ENCODE measurements at places on chromosomes 13 and 19.

GRCh38 chr19:53311044-53311443 lies 22.5 kb upstream of the ZNF845 start:
- DNase-seq, result no peak

- DNase-seq, result no peak
Observed at GRCh38 chr13:51912511-51913225, 50.9 kb downstream of the CCDC70 start.

GRCh38 chr19:10374931-10375330 lies 5.4 kb downstream of the TYK2 start:
- no peak for DNase-seq

GRCh38 chr13:31046711-31047279 lies 114.3 kb downstream of the TEX26 start:
- no peak for DNase-seq

DNA sequence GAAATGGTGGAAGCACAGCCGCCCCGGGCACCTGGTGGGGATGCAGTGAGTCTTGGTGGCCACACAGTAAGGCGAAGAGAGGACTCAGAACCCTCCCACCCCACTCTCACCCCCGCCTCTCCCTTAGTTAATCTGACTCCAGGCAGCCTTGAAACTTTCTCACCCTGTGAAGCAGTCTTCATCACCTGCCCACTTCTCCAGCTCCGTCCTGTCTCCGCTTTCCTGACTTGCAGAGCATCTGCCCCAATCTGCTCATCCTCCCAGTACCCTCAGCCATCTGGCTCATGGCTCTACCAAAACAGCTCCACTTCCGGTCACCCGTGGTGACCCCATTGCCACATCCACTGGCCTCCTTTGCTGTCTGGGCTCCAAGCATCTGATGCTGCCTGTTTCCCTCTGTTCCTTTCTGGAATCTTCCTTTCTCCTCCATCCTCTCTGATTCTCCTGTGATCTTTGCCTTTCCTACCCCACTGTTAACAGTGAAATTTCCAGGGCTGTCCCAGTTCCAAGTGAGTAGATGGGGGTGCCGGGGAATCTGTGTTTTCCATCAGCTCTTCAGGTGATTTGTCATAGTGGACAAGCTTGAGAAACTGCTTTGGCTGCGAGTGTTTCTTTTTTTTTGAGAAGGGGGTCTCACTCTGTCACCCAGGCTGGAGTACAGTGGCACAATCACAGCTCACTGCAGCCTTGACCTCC lies 4.3 kb downstream of the USF2 start:
- no peak for DNase-seq

GRCh38 chr13:41408121-41408520 lies 49.2 kb upstream of the RGCC start:
- DNase-seq, result no peak

GRCh38 chr13:46799139-46799538 lies 2.2 kb upstream of the ESD start:
- no peak for DNase-seq

DNA sequence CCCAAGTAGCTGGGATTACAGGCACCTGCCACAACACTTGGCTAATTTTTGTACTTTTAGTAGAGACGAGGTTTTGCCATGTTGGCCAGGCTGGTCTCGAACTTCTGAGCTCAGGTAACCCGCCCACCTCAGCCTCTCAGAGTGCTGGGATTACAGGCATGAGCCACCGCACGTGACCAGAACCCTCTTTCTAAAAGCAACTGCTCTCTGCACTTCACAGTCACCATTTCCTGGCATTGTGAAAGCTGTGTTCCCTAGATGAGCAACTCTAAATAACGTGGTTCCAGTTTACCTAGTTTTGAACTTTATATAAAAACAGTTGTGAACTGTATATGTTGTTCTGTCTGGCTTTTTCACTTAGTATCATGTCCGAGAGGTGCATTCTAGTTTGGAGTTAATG lies 152.9 kb downstream of the SIPA1L3 start:
- DNase-seq, result no peak

DNA sequence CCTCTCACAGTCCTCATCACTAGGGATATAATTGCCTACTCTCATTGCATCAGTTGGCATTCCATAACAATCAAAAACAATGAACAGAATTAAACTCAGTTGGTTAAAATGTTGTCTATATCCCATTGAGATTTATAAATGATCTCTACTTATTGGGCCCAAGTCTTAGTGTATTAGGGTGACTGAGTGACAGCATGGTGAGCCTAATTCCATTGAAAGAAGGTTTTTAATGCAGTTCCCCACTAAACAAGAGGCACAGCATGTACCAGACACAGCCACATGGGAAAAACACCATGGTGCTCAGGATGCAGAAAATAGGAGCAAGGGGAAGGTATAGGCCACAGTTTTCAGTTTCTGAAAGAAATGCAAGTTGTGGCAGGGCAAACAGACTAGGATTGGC lies 208.4 kb downstream of the RFC3 start:
- no peak for DNase-seq

GRCh38 chr13:46267166-46267565 lies 55.4 kb downstream of the LRRC63 start:
- DNase-seq, result no peak

DNA sequence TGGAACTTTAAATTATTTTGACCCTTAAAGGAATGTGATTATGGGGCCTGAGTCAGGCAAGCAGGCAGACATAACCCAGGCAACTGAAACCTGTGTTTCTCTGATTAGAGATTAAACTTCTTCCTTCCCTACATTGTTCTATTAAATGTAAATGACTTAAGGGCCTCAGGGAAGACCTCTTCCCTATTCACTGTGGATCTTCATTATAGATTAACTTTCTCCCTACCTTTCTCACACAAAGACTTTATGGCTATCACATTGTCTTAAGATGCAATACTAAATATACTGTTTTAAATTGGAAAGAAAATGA lies 8.8 kb upstream of the METTL21C start:
- DNase-seq, result no peak

- DNase-seq, result no peak
Observed at GRCh38 chr13:43363156-43363953, 340.0 kb downstream of the DNAJC15 start.

GRCh38 chr13:111572956-111573761 lies 252.7 kb downstream of the TEX29 start:
- no peak for DNase-seq

DNA sequence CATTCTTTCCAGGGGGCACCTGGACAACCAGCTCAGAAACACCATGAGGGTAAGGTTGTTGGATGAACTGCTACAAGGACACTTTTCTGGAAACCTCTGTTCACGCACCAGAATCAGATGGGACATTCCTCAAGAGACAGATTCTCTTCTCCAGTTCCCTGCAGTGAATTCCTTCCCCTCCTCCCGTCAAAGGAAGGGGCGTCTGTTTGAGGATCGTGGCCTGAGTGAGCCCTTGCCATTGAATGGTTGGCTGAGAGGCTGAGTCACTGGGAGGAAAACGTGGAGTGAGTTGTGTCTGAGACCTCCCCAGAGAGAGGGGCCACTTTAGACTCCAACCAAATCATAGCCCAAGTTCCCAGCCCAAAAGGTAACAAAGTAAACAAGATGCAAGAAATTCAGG lies 79.4 kb upstream of the ZNF507 start:
- DNase-seq, result no peak

- DNase-seq, result peak; percentile 33
Observed at GRCh38 chr19:44643605-44644401, at the start of gene PVR. Gene PVR, plus strand, starts transcription at chr19:44643910. Its CDS starts 187 bp downstream, at chr19:44644097.

DNA sequence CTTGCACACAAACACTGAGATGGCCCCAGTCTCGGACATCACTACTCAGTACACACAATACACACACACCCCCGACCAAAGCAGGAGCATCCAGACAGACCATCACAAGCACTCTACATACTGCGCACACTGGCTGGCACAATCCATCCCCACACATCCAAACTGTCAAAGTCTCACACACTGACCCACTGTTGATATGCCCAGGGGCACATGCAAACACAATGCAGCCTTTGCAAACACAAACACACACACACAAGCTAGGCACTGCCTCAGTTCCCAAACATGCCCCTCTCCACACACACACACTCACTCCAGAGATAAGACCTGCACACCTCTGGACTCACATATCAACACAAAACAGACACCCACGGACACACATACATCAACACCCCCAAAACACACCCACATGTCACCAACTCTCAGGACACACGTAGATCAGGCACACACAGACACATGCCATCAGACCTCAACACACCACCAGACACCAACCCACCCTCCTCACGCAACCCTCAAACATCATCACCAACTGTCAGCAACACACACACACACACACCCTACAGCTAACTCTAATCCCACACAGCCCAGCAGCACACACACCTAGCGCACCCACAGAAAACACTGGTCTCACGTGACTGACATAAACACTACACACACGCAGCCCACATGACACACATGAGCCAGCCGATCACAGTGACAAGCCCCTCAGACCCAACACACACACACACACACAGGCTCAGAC lies 1.9 kb downstream of the BBC3 start:
- DNase-seq, result no peak

- no peak for DNase-seq
Observed at GRCh38 chr13:96273196-96273595, 183.3 kb downstream of the HS6ST3 start.

DNA sequence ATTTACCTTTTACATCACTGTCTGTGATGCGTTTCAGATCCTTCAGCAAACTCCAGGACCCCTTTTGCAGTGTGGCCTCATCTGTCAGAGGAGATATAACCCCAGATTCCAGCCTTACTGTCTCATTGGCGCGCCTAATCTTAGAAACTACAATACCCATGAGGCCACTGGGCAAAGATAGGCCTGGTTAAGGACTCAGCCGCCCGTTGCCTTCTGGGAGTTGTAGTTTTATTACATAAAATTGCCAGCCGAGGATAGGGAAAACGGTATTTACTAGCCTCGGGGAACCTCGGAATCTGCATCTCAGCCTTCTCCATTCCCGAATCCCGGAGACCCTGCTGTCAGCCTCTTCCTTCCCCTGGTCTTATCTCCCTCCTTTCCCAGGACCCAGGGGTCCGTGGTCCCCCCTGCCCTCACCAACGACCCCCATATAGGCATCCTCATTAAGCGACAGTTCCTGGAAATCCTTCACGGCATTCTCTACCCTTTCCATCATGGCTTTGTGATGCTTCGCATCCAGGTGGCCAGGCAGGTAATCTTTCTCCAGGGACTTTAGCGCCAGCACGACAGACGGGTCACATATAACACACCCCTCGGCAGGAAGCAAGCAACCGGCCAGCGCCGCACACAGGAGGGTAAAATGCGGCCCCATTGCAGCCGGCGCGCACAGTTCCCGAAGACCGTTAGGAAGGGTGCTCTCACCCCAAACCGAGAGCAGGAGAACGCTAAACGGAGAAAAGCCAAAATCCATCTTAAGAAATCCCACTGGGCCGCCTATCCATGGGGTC lies 1.3 kb downstream of the IZUMO1 start:
- peak; percentile 36 for DNase-seq

- no peak for DNase-seq
Observed at GRCh38 chr19:29504454-29504853, 21.3 kb upstream of the VSTM2B start.

DNA sequence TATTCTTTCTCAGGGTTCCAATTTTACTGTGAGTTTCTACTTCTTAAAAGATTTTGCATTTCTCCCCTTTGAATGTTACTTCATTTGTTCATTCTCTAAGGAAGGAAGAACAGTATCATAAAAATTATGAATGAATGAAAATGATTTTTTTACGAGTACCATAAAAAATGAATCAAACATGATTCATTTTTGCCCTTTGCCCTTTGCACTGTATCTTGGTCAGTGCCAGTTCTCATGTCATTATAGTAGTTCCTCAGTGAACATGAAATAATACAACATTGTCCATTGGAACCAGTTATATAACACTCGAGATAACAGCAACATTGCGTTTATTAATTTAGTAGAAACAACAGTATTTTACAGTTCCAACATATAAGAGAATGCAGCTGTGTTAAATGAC lies 28.8 kb downstream of the FLT1 start:
- no peak for DNase-seq

- DNase-seq, result no peak
Observed at GRCh38 chr13:48580896-48581295, 48.0 kb upstream of the RCBTB2 start.

DNA sequence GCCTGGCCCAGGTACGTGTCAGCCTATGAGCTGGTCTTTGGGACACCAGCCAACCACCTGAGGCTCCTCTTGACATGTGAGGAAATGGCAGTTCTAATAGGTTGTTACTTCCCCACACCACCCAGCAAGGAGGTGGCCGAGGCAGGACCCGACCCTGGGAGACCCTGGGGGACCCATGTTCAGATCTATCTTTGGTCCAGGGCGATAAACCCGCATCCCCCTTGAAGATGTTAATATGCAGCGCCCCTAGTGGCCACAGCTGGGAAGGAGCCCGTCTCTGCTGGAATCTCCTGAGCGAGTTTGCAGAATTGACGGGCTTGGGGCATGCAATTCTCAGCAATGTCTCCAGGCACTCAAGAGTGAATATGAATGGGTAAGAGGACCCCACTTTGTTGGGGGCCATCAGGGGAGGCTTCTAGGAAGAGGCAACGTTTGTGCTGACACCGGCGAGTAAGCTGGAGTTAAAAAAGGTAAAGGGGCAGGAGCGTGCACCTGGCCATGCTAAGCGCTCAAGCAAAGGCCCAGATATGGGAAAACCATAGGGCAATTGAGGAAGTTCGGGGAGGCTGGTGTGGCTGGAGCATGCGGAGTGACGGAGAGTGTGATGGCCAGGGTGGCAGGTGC lies 1.5 kb upstream of the MYO1F start:
- peak; percentile 77 for DNase-seq

All from activated T-cell treated with anti-CD3 and anti-CD28 coated beads for 24 hours (primary cell).